Right forelimb (tissue), 1 donor: ENCODE measurements at places on chromosomes 6 and 20.

- no peak for DNase-seq
Observed at GRCh38 chr6:106460481-106460880, 100.0 kb downstream of the CRYBG1 start.

DNA sequence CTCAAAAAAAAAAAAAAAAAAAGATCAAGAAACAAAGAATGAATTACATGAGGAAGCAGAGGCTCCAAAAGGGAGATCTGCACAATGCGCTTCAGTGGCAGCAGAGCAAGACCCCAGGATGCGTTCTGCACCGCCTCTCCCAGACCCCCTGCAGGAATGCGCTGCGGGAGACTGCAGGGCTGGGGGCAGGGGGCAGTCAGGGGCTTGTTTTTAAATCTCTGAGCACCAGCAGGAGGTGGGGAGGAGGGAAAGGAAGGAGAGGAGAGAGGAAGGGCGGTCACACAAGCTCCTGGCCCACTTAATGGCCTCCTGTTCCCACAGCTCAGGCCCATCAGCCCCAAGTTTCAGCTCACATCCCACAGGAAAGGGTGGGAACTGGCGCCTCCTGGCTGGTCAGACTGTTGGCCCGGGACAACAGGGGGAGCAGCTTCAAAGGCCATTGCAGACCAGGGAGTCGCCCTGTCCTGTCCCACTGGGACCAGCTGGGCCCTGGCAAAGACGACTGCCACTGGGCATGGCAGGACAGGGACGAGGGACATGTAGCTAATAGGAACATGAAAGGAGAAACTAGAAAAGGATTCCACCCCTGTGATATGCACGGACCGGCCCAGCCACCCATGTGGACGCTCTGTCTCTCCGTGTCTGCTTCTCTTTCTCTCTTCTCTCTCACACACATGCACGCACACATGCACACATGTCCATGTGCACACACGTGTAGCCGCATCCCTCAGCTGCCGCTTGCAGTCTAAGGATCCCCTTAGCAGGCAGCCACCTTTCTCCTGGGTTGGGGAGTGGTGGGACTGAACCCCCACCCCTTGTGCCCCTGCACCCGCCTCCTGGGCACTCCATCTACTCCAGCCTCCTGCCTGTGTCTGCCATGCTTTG lies 34.7 kb downstream of the TFEB start:
- no peak for DNase-seq

DNA sequence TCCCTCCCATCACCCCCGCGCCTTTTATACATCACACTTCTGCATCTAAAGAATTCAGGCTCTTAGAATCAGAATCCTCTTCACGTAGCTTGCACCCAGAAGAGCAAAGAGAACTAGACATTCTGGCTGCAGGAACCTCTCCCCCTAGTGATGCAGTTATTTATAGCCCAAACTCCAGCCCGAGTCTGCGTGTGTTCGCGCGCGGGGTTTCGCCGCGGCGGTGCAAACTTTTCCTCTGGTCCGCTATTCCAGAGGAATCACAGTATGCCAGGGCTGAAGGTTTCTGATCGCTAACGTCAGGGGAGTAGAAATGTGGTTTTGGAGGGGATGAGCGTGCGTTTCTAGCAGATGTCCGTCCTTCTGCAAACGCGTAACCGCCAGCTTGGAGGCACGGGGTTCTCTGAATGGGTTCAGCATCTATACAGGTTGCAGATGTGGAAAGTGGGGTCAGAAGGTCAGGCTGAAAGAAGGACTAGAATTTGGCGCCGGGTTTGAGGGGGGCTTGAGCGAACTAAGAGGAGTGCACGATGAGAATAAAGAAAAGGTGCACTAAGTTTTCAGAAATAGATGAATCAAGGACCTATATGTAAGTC lies 1.8 kb downstream of the EPHA7 start:
- peak; percentile 66 for DNase-seq

- no peak for DNase-seq
Observed at GRCh38 chr20:64119681-64120341, 12.4 kb upstream of the NPBWR2 start.

DNA sequence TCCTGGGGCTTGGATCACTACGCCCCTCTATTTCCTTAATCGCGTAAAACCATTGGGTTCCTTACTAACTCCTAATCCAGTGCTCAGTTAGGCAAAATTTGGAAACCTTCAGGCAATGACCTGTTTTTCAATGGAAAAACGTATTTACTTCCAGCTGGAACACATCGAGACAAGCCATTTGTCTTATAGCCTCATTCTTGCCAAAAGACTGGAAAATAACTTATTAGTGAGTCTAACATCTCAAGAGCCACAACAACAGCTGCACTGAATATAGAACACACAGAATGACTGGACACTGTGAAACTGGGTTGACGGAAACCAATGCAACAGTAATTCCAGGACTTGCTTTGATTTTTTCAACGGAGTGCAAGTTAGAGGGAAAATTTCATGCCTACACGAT lies 125.2 kb upstream of the MAP3K7 start:
- DNase-seq = no peak

DNA sequence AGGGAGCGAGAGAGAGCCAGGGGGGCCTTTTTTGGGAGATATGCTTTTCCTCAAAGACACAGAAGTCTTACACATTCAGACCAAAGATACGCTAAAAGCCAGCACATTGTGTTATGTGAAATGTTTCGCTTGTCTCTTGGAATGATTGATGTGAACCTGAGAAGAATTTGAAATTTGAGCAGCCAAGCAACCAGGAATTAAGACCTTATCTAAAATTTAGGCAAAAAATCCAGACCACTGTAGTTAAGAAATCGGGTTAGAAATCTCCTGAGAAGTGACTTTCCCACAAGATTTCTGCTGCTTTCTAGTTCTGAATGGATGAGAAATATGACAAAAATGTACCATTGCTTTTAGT lies 223.2 kb upstream of the GMDS start:
- no peak for DNase-seq

DNA sequence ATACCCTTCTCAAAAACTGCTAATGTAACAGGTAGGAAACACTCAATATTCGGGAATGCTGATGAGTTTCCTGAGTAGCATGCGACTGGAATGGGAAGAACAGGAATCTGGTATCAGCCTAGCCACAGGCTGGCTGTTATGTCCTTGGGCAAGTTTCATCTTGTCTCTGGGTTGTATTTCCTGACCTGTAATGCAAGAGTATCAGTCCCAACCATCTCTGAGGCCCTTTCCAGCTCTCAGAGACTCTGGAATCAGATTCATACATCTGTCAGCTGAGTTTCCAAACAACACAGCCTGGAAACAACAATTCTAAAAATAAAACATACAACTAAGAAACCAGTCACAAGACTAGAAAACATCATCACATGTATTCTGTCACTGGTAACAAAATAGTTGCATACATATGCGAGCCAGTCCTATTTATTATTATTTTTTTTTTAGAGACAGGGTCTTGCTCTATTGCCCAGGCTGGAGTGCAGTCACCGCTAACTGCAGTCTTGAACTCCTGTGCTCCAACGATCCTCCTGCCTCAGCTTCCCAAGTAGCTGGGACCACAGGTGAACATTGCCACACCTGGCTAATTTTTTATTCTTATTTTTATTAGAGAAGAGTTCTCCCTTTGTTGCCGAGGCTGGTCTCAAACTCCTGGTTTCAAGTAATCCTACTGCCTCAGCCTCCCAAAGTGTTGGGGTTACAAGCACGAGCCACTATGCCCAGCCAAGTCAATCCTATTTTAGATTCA lies 16.7 kb upstream of the TFAP2A start:
- no peak for DNase-seq

DNA sequence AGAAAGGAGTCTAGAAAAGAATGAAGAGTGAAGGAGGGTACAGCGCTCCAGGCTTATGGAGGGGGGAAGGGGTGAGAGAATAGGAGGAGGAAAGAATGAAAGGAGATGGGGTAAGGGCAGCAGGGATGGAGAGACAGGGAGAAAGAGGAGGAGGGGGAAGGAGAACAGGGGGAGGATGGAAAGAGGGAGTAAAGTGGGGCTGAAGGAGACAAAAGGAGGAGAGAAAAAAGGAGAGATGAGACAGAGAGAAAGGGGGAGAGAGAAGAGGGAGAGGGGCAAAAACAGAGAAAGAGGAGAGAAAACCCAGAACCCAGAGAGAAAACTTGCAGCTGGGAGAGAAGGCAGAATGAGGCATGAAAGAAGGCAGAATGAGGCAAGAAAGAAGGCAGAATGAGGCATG lies 110.7 kb downstream of the GRM4 start:
- DNase-seq = no peak

DNA sequence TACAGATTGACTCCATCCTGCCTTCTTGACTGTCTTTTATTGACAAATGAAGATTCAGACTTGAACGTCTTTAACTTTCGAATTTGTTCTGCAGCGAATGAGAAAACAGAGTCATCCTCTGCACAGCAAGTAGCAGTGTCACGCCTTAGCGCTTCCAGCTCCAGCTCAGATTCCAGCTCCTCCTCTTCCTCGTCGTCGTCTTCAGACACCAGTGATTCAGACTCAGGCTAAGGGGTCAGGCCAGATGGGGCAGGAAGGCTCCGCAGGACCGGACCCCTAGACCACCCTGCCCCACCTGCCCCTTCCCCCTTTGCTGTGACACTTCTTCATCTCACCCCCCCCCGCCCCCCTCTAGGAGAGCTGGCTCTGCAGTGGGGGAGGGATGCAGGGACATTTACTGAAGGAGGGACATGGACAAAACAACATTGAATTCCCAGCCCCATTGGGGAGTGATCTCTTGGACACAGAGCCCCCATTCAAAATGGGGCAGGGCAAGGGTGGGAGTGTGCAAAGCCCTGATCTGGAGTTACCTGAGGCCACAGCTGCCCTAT lies 12.2 kb downstream of the BRD2 start:
- DNase-seq = no peak

- DNase-seq = no peak
Observed at GRCh38 chr6:103799971-103800670, 1059.6 kb downstream of the HACE1 start.

GRCh38 chr6:147651249-147652063 lies 143.0 kb downstream of the SAMD5 start:
- no peak for DNase-seq

DNA sequence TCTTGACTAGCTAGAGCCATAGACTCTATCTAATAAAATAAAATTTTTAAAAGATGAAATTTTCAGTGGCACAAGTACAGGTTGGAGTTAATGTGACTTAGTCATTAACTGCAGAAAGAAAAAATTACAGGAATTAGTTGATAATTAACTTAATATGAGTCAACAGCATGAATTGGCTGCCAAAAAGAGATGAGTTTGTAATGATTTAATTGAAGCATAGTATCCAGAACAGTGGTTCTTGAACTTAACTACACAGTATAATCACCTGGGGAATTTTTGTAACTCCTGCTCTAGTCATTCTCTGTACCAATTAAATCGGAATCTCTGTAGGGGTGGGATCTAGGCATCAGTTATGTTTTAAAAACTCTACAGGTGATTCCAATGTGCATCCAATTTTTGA lies 46.3 kb upstream of the HMGN3 start:
- DNase-seq = no peak

DNA sequence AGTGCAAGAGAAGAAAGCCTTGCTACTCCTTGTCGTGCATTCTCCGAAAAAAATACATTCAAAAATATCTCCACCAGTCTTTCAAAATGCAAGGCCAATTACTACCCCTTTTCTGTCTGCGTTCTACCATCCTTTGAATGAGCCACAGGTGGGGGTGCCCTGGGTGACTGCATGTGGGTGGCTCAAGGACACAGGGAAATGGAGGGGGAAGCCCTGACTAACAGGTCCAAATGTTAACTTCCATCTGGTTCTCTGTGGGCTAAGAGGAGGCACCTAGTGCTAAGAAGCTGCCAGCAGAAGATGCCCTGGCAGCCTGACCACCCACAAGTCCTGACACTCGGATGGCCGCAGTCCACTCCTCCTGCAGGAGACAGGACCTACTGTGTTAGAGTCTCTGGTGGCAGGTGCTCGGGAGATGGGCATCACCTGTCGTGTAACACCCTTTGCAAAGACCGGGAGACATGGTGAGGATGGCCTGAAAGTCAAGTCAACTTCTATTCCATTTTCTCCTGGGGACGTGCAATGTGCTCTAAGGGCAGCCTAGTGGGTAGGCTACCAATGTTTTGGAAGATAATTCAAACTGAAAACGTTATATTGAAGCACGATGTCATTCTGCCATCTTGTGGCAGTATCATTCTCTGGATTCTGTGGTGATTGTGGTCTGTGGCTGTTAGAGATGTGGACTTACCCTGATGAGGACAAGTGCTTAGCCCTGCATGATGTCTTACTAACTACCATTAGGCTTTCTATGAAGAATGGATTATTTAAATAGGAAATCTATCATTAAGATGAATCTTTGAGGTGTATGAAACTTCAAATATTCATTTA lies 27.4 kb upstream of the IGF2R start:
- DNase-seq = no peak

DNA sequence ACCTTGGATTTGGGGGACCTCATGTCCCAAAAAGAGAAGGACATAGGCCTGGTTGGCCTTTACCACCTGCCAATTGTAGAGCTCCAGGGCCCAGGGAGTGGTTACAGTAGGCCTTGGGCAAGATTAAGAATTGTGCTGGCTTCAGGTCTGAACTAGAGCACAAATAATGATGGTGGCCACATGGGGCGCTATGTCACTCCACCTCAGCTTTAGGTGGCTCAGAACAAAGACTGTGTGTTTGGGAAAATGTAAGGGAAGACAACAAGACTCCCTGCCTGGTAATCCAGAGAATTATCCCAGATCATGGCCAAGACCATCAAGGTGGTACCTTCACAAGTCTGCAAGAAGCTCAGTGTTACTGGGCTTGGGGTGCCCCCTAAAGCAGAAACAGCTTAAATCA lies 224.9 kb upstream of the OPRM1 start:
- no peak for DNase-seq

- DNase-seq = no peak
Observed at GRCh38 chr20:61371501-61372136, 119.6 kb downstream of the CDH4 start.

- DNase-seq = no peak
Observed at GRCh38 chr6:22362361-22362760, 65.5 kb upstream of the PRL start.

DNA sequence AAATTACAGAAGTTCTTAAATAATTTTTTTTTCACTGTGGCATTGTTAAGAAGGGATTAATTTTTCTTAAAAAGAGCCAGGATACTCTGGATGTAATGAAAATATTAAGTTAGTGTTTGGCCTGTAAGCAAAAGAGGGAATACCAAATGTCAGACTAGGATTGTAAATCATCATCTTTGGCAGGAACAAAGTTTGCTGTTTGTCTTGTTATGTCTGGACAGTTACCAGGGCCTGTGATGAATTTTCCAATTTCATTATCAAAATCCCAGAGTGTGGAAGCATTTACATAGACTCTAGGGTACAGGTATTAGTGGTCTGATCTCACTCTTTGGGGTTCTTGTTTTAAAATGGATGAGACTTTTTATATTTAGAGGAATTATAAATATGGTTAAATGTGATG lies 26.1 kb downstream of the CEP57L1 start:
- DNase-seq = no peak
